CD4-positive, alpha-beta T cell (primary cell): ENCODE measurements at places on chromosomes 5 and 9.

DNA sequence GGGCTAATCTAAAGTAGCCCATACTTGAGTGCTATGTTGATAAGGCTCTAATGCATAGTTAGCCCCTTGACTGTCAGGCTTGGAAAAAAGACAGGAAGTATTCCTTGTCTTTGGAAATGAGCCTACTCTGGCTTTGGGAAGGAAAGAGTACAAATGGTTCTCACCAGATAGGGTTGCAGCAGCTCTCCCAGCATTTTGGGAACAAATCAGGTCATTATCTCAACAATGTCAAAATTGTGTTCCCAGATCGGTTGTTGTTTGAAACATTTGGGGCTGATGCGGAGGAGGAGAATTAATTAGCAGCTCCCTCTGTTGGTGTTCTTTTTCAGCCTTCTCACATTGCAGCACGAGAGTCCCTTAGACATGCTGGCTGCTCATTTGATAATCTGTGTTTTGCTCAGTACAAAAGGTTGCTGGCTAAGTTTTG, 294.7 kb upstream of the DMRT1 start:
- DNase-seq: no peak

GRCh38 chr9:138022121-138022741, 144.6 kb downstream of the CACNA1B start:
- DNase-seq: no peak

GRCh38 chr5:171469326-171469725, 49.9 kb downstream of the FGF18 start:
- no peak for DNase-seq

GRCh38 chr9:32566770-32567169, 6.2 kb downstream of the NDUFB6 start:
- no peak for DNase-seq

GRCh38 chr9:137666955-137667670, 48.3 kb downstream of the EHMT1 start:
- DNase-seq: no peak

GRCh38 chr9:19481971-19482404, 73.2 kb downstream of the ACER2 start:
- DNase-seq: no peak

DNA sequence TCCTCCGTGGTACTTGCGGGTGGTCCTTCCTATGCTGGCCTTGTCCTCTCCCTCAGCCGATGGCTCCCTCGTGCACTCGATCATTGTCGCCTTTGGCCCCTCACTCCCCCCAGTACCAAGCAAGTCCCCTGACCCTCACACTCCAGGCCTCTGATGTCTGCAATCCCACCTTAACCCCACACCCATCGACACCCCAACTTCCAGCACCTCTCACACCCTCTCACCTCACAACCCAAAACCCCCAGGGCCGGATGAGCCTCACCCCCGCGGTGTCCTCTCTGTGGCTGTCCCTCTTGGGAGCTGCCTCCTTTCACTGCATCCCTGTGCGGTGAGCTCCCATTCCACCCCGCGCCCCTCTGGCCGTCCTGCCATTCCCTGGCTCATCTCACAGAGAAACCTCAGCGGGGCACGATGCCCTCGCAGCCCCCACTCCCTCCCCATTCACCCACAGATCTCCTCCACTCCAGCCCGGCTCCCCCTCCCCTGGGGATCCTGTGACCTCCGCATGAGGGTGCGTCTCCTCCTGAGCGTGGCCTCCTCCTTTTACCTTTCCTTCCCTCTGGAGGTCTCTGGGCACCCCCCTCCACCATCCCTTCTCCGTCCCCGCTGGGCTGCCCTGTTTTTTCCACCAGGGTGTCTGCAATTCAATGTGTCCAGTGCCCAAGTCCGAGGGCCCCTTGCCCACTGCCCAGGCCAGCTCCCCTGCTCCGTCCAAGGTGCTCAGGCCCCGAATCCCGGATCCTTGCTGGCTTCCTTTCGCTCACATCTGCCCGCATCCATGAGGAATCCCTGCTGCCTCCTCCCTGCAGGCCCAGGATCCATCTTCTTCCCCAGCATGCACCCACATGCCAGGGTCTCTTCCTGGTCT, 15.8 kb upstream of the RNU6ATAC start:
- no peak for DNase-seq

- no peak for DNase-seq
These were observed 208.6 kb downstream of the TSSK1B start for GRCh38 chr5:113226116-113226736.

DNA sequence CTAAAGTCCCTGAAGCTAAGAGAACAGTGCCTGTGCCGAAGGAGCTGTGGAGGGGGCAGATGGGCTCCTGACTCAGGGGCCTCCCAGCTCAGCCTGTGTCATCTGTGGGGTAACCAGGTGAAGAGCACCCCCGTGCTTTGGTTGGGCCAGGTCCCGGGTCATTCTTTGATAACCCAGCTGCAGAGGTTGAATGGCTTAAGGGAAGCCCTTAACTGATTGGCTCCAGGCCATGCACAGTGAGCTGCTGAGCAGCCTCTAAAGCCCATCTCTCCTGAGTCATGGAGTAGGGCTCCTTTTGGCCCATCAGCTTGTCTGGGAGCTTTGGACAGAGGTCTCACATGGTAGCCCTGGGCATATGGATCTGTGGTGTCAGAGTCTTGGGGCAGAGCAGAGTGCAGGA, 28.7 kb downstream of the COL27A1 start:
- no peak for DNase-seq

GRCh38 chr9:2324742-2325141, 296.8 kb upstream of the VLDLR start:
- no peak for DNase-seq

DNA sequence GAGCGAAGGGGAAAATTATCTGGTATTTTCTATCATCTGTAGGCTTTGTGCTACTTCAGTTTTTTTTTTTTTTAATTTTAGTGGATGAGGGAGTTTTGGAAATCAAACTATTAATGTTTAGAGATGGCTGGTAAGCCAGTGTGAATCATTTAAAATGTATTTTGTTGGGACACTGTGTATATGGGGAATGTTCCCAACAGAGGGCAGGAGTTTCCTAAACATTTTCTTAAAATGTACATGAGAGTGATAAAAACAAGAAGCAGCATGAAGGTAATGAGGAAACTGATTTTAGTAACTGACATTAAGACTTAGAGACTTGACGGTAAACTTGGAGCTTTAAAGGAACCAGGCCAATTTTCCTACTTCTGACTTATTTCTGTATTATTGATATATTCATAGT, 68.2 kb upstream of the ITGA2 start:
- DNase-seq: no peak

DNA sequence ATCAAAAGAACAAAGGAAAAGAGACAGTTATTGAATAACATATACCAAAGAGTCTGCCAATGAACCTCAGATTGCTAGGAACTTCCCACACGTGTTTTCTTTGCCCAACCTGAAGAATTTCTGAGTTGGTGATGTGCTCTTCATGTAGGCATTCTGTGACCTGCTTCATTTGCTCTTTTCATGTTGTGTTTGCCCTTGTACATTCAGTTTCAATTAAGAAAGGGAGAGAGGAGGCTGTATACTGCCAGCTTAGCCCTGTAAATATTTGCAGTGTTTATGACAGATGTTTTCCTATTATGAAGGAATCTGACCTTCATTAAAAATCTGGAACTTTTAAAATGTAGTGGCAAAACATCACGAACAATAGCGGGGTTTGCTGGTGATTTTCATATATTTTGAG, 168.5 kb downstream of the GAS1 start:
- DNase-seq: no peak

DNA sequence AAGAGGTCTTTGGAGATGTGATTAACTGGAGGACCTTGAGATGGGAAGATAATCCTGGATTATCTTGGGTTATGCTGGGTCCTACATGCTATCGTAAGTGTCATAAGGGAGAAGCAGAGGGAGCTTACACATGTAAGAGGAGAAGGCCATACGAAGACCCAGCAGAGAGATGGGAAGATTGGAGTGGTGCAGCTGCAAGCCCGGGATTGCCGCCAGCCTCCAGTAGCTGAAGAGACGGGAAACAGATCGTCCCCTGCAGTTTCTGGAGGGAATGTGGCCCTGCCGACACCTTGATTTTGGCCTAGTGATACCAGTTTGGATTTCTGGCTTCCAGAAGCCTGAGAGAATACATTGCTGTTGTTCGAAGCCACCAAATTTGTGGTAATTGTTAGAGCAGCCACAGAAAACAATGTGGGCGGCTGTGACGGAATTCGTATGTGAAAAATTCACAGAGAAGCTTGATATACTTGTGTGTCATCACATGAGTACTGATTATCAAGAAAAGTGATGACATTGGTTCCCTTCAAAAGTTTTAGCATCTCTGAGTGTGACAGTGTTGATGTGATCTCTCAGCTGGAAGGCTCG, 86.9 kb downstream of the CYFIP2 start:
- DNase-seq: no peak

- DNase-seq: no peak
These were observed 105.7 kb downstream of the LURAP1L start for GRCh38 chr9:12880406-12881015.

DNA sequence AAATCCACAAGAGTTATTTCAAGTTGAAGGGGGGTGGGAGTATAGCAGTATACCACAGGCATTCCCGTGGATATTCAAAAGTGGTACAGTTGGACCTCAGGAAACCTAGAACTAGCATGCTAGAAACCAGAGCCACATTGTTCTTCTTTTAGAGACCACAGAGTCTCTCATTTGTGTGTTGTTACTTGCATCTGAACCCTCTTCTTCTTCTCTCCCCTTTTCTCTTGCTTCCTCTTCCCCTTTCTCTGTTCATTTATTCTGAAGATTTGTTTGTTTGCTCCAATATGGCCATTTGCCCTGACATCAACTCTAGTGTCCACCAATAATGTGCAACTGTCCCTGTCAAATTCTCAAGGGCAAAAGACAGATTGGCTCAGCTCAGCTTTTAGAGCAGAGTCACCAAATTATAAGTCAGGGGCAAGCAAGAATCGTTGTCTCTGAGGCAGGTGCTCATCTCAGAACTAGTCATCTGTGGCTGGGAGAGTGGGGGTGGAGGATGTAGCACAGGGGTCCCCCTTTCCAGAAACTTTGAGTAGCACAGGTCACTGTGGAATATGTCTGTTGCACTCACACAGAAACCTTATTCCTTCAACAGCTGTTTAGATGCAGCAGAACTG, 321.1 kb downstream of the ARRDC3 start:
- no peak for DNase-seq

- DNase-seq: no peak
These were observed 114.6 kb upstream of the SPOCK1 start for GRCh38 chr5:137613554-137614265.

DNA sequence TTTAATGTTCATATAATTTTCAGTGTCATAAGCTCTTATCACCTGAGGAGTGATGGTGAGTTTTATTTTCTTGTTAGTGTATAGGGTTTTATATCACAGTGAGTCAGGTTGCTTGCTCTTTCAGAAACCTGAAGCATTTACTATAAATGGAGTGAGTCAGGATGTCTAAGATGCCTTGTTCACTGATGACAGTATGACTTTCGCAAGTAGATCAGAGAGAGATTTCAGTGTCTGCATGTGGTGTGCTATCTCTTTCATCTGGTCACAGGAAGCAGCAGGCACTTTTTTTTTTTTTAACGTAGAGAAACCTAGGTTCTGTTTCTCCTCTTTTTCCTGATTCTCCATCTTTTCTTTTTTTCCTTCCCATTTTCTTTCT, 237.1 kb downstream of the DMRTA1 start:
- no peak for DNase-seq

DNA sequence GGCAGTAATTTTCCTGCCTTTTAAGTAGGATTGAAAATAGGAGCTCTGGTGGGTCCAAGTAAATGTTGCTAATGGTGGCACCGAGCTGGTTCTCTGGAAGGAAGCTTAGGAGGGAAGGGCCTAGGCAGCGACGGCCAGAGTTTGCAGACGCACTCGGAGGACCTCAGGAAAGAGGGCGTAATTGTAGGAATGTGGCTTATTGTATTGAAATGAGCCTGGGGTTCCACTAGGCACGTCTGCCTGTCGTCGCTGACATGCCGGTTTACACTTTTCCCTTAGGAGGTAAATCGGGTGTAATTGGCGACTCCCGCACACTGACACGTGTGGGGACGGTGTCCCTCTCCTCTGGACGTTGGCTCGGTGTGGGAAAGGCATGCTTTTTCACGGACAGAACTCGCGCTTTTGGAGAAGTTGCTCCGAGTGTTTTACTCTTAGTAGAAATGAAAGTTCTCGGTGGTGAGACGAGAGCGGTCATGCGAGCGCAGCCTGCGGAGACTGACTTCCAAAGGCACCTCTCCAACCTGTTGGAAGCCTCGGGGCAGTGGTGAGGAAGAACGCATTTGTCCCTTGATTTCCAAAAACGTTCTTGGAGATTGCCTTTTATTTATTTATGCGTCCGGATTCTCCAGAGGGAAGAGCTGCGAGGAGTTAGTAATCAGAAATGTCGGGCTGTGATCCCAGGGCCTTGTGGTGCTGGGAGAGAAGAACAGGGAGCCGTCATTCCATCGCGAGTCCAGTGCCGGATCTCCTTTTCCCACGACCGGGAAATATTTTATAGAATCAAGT, 1.3 kb downstream of the NR4A3 start:
- no peak for DNase-seq

DNA sequence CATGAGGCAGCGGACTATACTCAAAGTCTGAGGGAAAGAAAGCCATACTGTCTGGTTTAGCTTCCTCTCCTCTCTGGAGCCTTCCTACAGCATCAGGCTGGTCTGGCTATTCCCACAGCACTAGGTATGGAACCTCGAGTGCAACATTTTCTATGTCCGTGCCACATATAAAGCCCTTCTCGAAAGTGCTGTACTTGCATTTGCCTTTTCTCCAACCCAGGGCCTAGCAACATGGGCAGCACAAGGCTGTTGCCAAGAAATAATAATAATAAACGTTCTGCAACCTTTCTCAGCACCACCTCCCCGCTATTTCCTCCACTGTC, 804 bp downstream of the MED10 start:
- no peak for DNase-seq

DNA sequence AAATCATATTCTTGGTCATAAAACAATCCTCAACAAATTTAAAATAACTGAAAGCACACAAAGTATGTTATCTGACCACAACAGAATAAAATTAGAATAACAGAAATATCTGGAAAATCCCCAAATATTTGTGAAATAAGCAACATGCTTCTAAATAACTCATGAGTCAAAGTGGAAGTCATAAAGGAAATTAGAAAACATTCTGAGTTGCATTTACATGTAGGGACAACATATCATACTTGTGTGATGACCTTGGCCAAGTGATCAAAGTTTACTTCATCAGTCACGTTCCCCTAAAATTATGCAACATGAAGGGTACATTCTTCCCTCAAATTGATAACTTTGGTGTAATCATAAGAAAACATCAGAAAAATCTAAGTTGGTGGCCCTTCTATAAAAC, 64.7 kb downstream of the CSF2 start:
- DNase-seq: no peak

- DNase-seq: no peak
These were observed 219.6 kb downstream of the ADAMTS6 start for GRCh38 chr5:65262096-65262495.

DNA sequence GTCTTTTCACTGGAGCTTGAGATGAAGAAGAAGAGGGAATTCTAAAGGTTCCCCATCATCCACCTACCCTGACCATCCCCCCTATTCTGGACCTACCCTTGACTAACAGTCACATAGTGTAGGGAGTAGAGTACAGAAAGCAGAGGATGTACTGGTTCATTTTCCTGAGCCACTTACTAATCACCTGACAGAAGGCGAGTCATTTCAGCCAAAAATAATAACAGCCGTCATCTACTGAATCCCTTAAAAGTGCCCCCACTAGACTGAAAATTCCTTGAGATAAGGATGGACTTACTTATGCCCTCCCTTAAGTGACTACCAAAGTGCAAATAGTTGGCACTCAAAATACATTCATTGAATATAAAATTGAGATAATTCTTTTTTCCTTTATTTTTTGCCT, 112.2 kb downstream of the FOXD1 start:
- no peak for DNase-seq
